ENCODE measurements at places on chromosomes 5 and 9.

GRCh38 chr5:56321236-56321881 lies 88.2 kb upstream of the ANKRD55 start:
- no peak for DNase-seq

DNA sequence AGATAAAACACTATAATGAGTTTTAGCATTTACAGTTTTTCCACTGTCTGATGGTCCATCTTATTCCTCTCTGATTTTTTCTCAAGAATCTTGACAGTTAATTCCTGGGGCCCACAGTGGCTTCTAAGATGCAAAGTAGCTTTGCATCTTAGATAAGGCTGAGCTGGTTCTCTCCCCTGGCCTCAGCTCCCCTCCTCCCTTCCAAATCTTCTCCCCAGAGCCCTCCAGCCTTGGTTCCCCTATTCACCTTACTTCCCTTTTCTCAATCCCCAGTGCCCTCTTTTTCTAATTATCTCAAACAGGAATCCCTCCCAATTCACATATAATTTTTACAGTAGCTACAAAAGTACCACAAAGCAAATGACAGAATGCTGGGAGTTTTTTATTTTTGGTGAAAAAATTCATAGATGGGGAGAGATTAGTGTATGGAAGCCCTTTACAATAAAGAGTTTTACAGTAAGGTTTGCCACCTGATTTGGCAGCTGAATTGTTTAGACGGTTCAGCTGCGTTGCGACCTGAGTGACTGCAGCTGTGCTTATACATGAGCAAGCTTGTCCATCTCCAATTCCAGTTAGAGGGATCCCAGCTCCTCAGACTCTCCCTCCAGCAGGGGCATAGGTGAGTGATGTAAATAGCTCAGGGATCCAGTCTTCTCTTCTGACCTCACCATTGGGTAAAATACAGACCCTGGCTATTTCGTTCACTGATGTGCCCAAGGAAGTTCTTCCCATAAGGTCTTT lies 51.4 kb upstream of the CKMT2 start:
- no peak for DNase-seq

GRCh38 chr5:59036274-59036961 lies 453.5 kb downstream of the RAB3C start:
- DNase-seq = no peak

GRCh38 chr9:127319366-127320114 lies 55.0 kb downstream of the GARNL3 start:
- no peak for DNase-seq

- DNase-seq = peak; percentile 70
Observed at GRCh38 chr5:170791325-170791954, 7.9 kb downstream of the GABRP start.

DNA sequence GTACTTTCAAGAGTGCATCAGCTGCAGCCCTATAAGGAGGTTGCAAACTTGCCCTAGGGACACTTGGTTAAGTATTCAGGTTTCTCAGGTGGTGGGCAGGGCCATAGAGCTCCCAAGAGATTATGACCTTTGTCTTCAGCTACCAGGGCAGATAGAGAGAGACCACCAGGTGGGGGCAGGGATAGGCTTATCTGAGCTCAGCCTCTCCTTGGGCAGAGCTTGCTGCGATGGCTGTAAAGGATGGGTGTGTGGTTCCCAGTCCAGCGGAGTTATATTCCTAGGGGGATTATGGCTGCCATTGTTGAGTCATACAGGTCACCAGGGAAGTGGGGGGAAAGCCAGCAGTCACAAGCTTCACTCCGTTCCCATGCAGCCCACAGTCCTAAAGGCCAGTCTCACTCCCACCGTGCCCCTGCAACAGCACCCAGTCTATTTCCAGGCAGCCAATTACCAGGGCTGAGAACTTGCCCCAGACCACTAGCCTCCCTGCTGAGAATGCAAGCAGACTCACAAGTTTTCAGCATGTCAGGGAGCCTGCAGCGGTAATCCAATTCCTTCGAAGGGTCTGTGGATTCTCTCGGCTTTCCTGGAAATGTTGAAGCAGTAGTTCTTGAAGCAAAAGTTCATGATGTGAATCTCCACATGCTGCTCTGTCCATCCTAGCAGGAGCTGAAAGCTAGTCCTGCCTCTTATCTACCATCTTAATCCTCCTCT lies 151.5 kb downstream of the SLC12A2 start:
- no peak for DNase-seq

DNA sequence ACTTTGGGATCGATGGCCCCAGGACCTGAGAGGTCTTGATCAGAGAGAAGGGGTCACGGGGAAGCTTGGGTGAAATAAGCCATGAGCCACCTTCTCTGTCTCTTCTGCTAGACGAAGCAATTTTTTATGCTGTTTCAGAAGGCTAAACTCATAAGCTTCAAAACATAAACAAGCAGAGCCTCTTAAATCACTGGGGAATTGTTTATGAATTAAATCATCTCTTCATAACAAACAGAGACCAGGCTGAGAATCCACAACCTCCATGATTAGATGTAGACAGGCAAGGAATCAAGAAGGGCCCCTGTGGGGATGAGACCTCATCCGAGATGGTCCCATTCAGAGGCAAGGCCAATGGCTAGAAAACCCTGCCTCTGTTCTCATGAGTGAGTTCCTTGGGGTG lies 21.7 kb upstream of the TCOF1 start:
- DNase-seq = no peak

DNA sequence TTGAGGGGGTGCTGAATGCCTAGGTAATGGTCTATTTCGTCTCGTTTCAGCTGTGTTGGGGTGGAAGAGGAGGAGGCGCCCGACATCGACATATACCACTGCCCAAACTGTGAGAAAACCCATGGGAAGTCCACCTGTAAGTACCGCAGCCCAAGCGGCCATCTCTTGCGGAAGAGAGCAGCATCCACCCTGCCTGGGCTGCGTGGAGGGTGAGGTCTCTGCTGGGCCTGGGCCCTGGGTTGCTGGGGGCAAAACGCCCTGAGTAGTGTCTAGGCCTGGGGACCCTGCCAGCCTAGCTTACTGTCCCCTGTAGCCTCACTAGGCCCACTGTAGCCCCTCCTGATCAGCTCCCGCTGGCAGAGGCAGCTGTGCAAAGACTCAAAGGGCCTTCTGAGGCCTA lies 53.5 kb downstream of the PHF2 start:
- no peak for DNase-seq
